ENCODE measurements at places on chromosomes 7 and 10.

DNA sequence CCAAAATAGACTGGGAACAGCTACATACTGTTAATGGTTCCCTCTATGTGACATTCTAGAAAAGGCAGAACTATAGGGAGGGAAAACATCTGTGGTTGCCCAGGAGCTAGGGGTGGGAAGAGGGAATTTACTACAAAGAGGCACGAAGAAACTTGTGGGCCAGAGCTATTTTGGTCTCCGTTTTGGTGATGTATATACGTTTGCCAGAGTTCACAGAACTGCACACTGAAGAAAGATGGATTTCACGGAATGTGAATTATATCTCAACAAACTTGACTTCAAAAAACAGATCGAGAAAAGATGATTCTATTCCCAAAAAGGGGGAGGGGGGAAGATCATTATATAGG lies 386 bp upstream of the AS3MT start:
- DNase-seq = no peak

- no peak for DNase-seq
These were observed 66.7 kb upstream of the LEP start for GRCh38 chr7:128174386-128174785.

DNA sequence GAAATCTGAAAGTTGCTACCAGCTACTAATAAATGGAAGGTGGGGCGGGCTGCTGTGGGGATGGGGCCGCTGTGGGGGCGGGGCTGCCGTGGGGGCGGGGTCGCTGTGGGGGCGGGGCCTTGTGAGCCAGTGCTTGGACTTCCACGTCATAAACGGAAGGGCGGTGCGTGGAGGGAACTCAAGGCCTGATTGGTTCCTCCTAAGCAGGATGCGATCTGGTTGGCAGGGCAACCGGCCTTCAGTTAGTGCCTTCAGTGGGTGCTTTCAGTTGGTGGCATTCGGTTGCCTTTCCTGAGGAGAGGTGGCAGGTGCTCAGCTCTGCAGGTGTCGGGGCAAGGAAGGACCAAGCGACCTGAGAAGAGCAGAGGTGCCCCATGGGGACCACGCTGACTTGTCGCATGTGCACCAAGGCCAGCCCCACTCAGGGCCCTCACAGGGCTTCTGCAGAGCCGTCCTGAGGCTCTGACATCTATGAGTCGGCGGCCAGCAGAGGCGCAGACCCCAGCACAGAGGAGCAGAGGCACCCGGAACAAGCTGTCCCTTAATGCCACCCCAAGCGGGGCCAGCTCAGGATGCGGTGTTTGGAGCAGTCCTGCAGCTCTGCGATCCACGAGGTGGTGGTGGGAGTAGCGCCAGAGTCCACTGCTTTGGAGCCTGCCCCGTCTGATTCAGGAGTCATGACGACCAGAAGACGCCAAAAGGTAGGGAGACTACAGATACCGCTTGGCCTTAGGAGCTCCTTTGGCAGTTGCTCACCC lies 54.4 kb upstream of the PDSS1 start:
- no peak for DNase-seq

GRCh38 chr10:63522277-63522687 lies 1.1 kb downstream of the REEP3 start:
- peak; percentile 25 for DNase-seq

- DNase-seq = no peak
These were observed 236.4 kb downstream of the HGF start for GRCh38 chr7:81533426-81533825.

- no peak for DNase-seq
These were observed 29.7 kb downstream of the CCDC6 start for GRCh38 chr10:59876695-59877094.

GRCh38 chr7:114026486-114027089 lies 107.8 kb upstream of the PPP1R3A start:
- peak; percentile 39 for DNase-seq

- DNase-seq = no peak
These were observed 28.6 kb upstream of the RHBDD2 start for GRCh38 chr7:75850235-75850634.

GRCh38 chr10:89352802-89353201 lies 25.0 kb downstream of the IFIT3 start:
- DNase-seq = no peak

DNA sequence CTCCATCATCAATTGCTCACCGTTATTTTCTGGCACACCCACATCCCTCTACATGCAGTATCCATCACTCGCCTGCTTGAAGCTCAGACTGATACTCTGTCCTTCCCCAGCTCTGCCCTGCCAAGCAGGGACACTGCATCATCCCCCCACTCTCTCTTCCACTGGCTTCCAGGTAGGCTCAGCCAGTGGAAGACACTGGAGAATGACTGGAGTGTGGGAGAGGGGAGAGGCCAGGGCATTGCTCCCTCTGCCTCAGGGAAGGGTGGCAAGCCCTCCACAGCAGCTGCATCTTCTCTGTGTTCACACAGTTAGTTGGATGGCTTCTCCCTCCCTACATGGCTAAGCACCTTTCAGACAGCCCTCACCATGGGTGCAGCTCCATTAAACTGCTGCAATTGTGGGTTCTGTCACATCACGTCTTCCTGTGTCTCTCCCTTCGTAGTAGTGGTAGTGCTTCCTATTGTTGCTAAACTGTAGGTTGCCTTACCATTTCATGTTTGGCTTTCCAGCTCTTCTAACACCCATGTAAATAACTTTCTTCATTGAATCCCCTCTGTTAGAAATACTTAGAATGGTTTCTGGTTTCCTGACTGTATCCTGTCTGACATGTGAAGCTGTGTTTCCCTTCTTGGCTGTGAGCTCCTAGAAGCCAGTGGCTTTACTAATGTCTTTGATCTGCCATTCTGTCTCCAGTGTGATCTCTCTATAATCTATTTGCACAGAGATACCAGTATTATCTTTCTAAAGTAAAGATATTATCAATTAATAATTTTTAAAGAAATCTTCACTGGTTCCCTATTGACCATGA lies 483.7 kb upstream of the LRRN3 start:
- DNase-seq = no peak

DNA sequence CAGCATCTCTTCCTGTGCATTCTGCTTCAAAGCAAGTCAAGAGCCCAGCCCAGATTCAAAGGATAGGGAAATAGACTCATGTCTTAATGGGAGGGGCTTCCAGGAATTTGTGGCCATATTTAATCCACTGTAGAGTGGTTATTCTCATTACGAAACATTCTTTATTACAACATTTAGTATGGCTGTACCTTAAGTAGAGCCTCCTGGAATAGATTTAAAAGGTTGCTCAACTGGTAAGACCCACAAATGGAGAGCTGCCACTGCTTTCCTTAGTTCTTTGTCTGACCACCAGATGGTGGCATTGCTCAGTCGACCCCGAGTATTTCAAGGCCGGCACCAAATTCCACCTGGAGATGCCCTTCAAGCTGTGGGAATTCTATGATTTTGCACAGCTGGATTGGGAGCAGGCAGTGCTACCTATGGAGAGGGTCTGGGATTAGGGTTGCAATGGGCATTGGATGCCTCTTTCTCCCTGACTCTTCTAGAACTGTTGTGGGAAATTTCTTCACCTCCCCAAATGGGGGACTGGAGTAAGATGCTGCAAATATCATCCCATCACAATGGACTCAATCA lies 102.2 kb downstream of the RBM20 start:
- DNase-seq = peak; percentile 52

DNA sequence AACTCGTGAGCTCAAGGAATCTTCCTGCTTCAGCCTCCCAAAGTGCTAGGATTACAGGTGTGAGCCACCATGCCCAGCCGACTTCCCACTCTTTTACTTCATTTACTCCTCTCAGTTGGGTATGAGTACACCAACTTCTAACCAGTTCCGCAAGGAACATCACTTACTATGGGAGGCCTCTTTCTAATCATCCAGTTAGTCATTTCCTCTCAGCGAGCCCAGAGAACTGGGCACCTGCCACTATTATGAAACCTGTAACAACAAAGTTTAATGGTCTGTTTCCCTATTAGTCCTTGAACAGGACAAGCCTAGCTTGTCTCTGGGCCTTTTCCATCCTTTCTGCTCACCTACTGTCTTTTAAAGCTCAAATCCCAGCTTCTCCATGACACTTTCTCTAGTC lies 88.8 kb downstream of the DNMBP start:
- no peak for DNase-seq

DNA sequence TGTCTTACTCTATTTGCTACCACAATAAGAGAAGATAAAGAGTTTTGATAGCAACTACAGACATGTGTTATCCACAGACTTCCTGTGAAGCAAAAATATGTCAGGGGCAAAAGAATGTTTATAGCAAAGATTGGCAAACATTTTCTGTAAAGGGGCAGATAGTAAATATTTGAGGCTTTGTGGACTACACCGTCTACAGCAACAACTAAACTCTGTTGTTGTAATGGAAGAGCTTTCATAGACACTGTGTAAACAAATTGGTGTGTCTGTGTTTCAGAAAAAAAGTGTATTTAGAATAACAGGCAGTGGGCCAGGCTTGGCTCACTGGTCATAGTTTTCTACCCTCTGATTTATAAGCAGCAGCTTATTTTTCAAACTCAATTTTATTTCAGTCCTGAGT lies 521.4 kb downstream of the ANKRD7 start:
- no peak for DNase-seq

GRCh38 chr10:122510326-122510725 lies 49.0 kb downstream of the HTRA1 start:
- no peak for DNase-seq

GRCh38 chr7:148433521-148434180 lies 156.9 kb upstream of the C7orf33 start:
- no peak for DNase-seq

DNA sequence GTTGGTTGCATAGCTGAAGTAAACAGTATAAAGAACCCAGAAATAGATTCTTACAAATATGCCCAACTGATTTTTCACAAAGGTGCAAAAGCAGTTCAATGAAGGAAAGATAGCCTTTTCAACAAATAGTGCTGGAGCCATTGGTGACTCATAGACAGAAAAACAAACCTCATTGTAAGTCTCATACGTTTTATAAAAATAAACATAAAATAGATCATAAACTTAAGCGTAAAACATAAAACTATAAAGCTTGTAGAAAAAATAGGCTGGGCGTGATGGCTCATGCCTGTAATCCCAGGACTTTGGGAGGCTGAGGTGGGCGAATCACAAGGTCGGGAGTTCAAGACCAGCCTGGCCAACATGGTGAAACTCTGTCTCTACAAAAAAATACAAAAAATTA lies 318.8 kb upstream of the IGFBP3 start:
- DNase-seq = no peak

DNA sequence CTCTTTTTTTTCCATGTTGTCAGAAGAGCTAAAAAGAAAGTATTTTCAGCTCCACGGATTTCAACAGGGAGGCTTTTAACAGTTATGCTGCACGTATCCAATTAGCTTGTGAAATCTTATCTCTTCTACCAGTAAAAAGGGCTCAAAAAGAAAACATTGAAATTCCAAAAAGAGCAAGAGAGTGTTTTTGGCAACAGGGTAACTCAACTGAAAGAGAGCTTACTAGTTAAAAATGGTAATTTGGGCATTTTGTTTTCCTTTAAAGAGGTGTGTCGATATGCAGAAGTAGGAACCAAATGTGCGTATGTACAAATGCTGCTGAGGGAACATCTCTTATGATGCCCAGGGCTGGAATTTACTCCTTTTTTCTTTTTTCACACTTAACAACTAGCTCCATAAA lies 292.8 kb downstream of the PRKG1 start:
- DNase-seq = no peak

DNA sequence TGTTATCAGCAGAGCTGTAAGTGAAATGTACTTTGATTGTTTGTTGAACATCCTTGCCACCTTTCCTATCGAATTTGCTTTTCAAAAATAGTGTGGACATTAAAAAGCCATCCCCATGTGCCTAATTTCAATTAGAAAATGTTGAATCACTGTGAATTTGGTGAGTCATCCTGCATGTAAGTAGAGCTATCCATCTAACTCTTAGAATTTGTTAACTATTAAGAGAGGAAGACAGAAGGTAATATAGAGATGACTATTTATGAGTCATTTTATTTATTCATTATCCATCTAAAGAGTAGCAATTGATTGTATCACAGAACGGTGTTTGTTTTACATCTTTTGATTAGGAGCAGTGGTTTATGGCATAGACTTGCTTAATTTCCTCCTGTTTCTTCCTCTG lies 154.7 kb downstream of the MGMT start:
- no peak for DNase-seq

GRCh38 chr10:121307411-121307980 lies 290.7 kb downstream of the FGFR2 start:
- DNase-seq = no peak

DNA sequence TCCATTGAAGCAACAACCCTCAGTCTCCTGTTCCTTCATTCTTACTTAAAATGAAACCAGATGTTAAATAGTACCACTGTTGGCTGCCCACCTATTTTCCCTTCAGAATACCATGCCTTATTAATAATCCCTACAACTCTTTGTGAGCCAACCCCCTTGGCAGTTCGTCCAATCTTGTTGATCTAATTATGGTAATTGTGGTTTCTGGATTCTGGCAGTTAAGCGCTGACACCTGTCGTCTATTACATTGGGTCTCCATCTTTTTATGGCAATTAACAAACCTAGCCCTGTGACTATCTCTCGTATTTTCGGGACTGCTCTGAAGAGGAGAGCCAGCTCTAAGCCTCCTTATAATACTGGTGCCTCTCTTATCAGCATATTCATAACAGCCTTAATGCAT lies 432.0 kb downstream of the ATRNL1 start:
- no peak for DNase-seq

GRCh38 chr10:6579904-6580278 lies at the start of gene PRKCQ:
Gene PRKCQ (minus strand): TSS chr10:6580276. CDS start chr10:6515135, 65,141 bp downstream.
- no peak for DNase-seq

DNA sequence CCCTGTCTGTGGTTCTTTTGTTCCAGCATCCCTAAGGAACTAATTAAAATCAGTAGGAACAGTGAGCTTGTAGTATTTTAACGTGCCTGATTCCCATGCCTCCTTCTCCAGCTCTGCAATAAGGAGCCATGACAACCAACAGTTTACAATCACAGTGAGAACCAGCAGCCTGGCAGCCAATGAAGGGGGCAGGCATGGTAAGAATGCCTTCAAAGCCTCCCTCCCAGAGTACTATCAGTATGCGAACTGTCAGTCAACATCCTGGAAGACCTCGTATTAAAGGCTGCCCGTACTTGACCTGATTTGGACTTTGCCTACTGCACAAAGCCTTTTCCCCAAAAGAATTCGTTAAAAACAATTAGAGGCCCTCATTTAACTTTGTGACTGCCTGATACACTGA lies 7.7 kb downstream of the ZPBP start:
- no peak for DNase-seq

GRCh38 chr10:91137822-91138221 lies 82.6 kb upstream of the PCGF5 start:
- no peak for DNase-seq

DNA sequence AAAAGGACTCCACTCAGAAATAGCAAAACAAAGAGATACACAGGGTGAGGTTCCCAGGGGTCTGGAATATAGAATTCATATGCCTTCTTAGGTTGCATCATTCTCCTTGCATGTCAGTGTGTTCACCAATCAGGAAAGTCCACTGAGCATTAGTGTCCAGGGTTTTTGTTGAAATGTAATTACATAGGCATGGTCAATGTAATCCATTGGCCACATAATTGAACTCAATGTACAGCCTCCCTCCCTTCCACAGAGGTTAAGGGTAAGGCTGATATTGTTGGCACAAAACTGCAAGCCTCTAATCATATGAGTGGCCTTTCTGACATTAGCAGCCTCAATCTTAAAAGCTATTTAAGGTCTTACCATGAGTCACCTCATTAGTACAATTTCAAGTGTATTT lies 736.1 kb upstream of the VSTM2A start:
- DNase-seq = no peak

Measured in putamen (tissue), 1 donor.